ENCODE measurements at places on chromosomes 11 and 22.

GRCh38 chr11:67390947-67391303, 861 bp upstream of the RAD9A start:
- peak overlapping the region; percentile 53 for H3K4me3 ChIP-seq
- no peaks in the 10 kb centered on the region for H3K36me3 ChIP-seq
- H3K27ac ChIP-seq: no peak overlapping the region
- H3K27me3 ChIP-seq: no peaks in the 10 kb centered on the region
- peaks cover 4% of the 10 kb centered on the region for H3K4me1 ChIP-seq

DNA sequence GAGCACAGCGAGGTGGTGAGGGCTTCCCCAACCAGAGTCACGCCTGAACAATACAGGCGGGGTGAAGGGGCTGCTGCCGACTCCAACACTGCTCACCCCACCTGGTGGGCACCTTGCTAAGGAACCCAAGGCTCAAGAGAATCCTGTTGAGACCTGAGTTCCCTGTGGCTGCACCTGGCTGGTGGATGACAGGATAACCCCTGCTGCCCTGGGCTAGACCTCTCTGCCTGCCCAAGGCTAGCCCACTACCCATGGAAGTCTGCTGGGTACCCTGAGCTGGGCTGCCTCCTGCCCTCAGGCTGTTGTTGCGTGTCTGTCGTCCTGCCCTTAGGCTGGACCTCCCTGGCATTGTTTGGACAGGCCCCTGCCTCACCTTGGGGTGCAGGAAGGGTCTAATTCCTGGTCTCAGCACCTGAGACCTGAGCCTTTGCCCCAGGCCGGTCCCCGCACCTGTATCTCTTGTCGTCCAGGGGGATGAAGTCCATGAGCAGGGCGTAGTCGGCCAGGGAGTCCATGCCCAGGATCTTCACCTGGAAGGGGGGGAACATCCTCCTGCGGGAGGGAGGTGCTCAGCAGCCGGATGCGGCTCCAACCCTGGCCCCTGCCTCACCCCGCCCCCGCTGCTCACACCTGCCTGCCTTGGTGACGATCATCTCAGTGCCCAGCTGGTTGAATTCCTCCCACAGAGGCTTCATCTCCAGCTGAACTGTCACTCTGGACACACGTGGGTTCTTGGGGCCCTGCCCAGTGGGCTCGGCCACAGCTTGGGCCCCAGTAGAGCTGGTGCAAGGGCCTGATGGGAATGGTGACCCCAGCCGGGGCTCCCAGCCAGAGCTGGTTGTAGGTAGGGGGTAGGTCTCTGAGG, 4.9 kb upstream of the NUDT8 start:
- DNase-seq: no peak
- peaks cover 9% of the 10 kb centered on the region for H3K27me3 ChIP-seq
- H3K4me3 ChIP-seq: no peak overlapping the region
- H3K27ac ChIP-seq: no peak overlapping the region
- no peaks in the 10 kb centered on the region for H3K36me3 ChIP-seq

- H3K4me1 ChIP-seq: no peaks in the 10 kb centered on the region
- H3K36me3 ChIP-seq: no peaks in the 10 kb centered on the region
- no peak for DNase-seq
- H3K4me3 ChIP-seq: no peak overlapping the region
- H3K27ac ChIP-seq: no peak overlapping the region
These were observed 27.5 kb upstream of the CALCB start for GRCh38 chr11:15045891-15046290.

DNA sequence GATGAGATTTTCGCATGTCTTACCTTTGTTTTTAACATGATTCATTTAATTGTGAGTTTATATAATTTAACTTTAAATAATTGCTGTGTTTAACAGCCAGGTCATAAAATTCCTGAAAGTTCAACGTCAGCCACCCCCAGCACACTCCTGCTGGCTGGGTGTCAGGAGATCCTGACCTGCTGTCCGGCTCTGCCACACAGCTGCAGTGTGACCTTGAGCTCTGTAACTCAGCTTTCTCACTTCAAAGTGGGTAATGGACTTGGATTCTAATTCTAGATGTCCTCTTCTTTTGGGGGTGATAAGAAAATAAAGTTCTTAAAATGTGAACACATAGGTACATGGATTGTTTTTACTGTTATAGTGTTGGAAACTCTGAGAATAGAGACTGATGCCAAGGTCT, 10.9 kb downstream of the VPS26B start:
- H3K4me1 ChIP-seq: no peaks in the 10 kb centered on the region
- no peaks in the 10 kb centered on the region for H3K27me3 ChIP-seq
- no peaks in the 10 kb centered on the region for H3K36me3 ChIP-seq
- DNase-seq: no peak

Data from neural progenitor cell (in vitro differentiated cells).